ENCODE measurements at places on chromosomes 5 and 9.

GRCh38 chr9:34651876-34652601 lies at the start of gene IL11RA:
Gene IL11RA, plus strand, starts transcription at chr9:34652185. Its CDS starts 3,033 bp downstream, at chr9:34655218.
- no peak for DNase-seq

GRCh38 chr5:128083811-128084227 lies 253 bp downstream of the SLC12A2 start:
- no peak for DNase-seq

- no peak for DNase-seq
Observed at GRCh38 chr5:158166424-158166823, 307.5 kb upstream of the CLINT1 start.

DNA sequence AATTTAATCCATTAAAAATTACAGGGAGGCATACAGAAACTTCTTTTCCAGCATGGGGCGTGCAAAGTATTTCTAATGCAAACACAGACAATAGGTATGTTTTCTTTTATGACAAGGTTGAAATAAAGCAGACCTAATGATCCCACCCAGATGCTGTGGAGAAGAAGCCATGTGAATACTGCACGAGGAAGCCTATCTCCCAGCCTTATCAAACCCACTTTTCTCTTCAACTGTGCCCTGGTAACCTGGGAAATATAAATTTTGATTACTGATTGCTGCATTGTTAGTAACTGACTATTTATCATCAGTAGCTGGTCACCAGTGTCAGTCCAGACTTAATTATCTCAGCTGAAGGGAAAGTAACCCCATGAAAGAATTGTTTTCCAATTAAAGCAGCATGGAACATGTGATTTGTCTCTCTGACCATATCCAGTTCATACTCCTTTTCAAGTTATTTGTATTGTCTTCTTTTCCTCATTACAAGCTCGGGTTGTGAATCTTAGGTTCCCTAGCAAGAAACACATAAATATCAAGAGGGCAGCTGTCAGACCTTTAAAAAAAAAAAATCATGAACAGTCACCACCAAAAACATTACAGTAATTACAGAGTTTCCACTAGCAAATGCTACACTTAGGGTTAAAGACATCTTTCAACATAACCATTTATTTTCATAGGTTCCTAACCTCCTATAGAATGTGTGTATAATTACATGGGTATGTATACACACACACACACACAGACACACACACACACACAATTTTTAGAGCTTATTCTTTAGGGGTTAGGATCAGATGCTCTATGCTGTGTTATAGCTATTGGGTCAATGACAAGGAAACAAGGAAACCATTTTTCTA lies 50.3 kb downstream of the SEMA6A start:
- no peak for DNase-seq

GRCh38 chr9:100669968-100670367 lies 92.1 kb downstream of the CAVIN4 start:
- no peak for DNase-seq

DNA sequence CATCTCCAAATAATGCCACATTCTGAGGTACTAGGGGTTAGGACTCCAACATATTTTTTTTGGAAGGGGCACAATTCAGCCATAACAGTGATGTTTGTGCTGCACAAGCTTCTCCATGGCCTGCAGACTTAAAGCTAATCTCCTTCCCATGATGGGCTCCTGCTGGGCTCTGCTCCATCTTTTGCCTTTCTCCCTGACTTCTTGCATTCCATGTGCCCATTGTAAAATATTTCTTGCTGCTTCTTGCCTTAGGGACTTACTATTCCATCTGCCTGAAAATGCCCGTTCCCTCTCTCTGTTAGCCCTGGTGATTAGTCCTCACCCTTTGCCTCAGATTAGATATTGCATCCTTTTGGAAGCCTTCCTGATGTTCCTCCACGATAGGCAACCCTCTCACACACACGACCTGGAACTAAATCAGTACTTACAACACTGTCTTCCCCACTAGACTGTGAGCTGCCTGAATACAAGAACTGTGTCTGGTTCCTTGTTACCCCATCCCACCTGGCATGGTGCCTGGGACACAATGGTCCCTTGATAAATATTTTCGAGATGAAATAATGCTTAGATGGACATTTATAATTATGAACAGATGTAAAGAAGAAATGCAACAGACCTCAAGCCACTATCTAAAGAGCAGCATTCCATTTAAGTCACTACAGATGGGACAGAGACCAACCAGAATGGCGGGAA lies 33.5 kb downstream of the OR1J1 start:
- DNase-seq = no peak

DNA sequence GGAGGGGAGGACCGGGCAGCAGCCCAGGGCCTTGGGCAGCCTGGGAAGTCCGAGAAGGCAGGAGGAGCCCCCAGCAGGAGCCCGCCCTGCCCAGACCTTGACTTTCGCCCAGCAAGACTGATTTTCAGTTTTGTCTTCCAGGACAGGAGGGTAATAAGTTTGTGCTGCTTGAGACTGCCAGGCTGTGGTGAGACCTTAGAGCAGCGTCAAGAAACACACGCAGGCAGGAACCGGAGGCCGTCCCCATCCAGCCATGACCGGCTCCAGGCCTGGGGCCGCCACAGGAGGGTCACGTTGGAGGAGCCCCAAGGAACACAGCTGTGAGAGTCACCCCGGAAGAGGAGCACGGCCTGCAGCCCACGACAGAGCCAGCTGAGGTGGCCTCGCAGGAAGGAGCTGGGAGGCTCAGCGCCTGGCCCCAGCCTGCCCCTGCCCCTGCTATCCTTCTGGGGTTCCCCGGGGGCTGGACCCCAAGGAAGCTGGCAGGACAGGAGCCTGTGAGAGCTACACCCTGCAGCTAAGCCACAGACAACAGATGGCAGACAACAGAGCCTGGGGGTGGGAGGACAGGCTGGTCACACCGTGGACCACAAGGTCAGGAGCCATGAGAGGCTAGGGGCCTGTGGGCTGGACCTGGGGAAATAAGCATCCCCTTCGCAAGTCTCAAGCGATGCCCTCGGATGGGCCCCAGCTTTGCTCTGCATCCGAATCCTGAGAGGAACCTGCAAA lies 126.0 kb upstream of the FAM120A start:
- DNase-seq = no peak

All from T-cell (primary cell).